Endodermal cell (in vitro differentiated cells): ENCODE measurements at places on chromosomes 1 and 21. TPM values are rescaled to one million over a fixed set of nuclear protein-coding genes. Genes with fewer than 3 reads are reported as not detected.

The PIGM gene
- total RNA-seq: 3.8 to 5.2 TPM (median 5.0 TPM) in 3 replicates

The LCE1E gene
- total RNA-seq: not detected in 2 replicates

- no peak for DNase-seq
Measured at GRCh38 chr1:220710333-220710732, 20.2 kb downstream of the C1orf115 start.

GRCh38 chr1:169722779-169723178 is 11.1 kb downstream of the SELE start:
- no peak for DNase-seq

The KLHDC8A gene
- 0.50 and 0.53 TPM in 2 replicates for total RNA-seq

The ZNF678 gene
- 20.2 to 26.4 TPM (median 24.3 TPM) in 3 replicates for total RNA-seq

The SPRR2E gene
- not detected in 3 replicates for total RNA-seq

GRCh38 chr1:182446033-182446669 is 3.8 kb upstream of the RGSL1 start:
- DNase-seq: peak; percentile 76
